NCI-H2107 (cell line): ENCODE measurements at places on chromosomes 1 and 21.

- no peak for DNase-seq
Observed at GRCh38 chr1:22711591-22712501, 1.2 kb downstream of the EPHB2 start.

GRCh38 chr1:86356247-86356646 lies 39.9 kb downstream of the ODF2L start:
- no peak for DNase-seq

- DNase-seq: peak; percentile 34
Observed at GRCh38 chr1:155003227-155003765, 694 bp downstream of the ZBTB7B start.

GRCh38 chr1:6511561-6512244 lies 20.2 kb upstream of the PLEKHG5 start:
- no peak for DNase-seq

DNA sequence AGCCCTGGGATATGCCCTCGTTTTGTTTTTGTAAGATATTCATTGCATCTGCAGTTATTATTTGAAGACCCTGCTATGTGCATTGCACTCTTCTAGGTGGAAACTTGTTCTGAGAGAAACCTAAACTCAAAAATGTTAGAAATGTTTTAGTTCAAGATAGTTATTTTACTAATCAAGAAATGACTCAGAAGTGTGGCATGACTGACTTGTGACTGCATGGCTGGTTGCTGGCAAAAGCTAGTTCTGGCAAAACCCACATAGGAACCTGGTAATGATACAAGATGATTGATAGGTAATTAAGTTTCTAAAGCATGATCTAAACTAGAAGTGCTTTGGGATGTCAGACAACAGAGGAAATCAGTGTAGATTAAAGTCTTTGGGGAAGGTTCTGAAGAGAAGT lies 33.8 kb upstream of the NFASC start:
- DNase-seq: no peak

GRCh38 chr1:160971618-160972056 lies 17.0 kb upstream of the ITLN2 start:
- no peak for DNase-seq

- no peak for DNase-seq
Observed at GRCh38 chr1:5990913-5991312, 1.3 kb downstream of the NPHP4 start.

DNA sequence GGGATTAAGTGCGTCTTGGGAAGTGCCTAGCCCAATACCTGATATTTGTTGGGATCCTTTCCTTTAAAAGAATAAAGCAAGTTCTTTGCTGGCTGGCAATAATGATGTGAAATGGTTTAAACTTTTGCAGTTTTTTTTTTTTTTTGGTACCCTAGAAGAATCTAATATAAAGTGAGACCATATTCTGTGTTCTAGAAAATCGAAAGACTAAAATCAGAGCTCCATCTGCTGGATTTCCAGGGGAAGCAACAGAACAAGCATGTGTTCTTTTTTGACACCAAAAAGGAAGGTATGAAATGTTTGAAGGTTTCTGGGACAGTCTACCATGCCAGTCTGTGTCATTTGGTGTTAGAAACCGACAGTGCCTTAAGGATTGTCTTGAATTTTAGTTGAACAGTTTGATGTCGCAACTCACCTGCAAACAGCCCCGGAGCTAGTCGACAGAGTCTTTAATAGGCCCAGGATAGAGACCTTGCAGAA lies 6.4 kb downstream of the UTP11 start:
- DNase-seq: no peak

GRCh38 chr1:112344754-112345423 lies 51.1 kb upstream of the CTTNBP2NL start:
- no peak for DNase-seq

GRCh38 chr21:25759573-25759972 lies 24.8 kb downstream of the GABPA start:
- no peak for DNase-seq
